ENCODE measurements at places on chromosomes 16 and 17. TPM values are rescaled to one million over a fixed set of nuclear protein-coding genes. Genes with fewer than 3 reads are reported as not detected.

The TBC1D3H gene
- not detected for polyA plus RNA-seq

The RAB11FIP4 gene
- 18.8 TPM for polyA plus RNA-seq

The LRRC36 gene
- 2.5 TPM for polyA plus RNA-seq

The ADORA2B gene
- polyA plus RNA-seq = 4.4 TPM

The ARHGDIG gene
- 4.5 TPM for polyA plus RNA-seq

The CDRT15L2 gene
- polyA plus RNA-seq = not detected

The SNAI3 gene
- polyA plus RNA-seq = 1.1 TPM

The KRT13 gene
- 0.94 TPM for polyA plus RNA-seq

DNA sequence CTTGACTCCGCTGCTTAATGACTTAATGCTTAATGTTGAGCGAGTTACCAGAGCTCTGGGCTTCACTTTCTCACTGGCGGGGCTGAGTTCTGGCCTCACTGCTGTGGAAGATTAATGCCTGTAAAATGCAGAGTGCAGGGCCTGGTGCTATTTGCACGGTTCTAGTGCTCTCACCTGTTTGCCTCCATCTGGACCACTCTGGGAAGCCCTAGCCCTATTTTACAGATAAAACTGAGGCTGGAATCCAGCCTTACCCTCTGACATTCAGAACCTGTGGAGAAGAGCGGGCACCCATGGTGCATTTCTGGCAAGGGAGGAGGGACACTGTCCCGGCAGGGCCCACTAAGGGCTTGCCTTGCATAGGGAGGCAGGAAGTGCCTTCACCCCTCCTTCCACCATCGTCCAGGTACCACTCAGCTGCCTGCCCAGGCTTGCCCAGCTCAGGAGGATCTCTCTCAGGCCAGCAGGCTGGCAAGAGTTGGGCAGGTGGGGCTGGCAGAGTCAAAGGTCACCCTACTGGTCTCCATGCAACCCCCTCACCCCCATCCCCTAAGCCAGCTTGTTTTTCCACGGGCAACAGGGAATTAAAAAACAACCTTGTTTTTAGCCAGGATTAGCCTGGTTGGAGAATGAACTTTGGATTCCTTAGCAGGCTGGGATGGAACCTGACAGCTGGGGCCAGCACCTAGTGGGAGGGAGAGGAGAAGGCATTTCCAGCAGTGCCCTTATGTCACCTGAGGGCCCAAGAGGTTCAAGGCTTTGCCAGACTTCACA lies 4.1 kb upstream of the UBALD1 start:
- peak; percentile 57 for DNase-seq

- DNase-seq = peak; percentile 27
Measured at GRCh38 chr16:11354733-11355574, 9.7 kb downstream of the RMI2 start.

- no peak for DNase-seq
Measured at GRCh38 chr16:82300374-82300951, 130.4 kb upstream of the MPHOSPH6 start.

- DNase-seq = no peak
Measured at GRCh38 chr17:72342627-72343527, 222.1 kb downstream of the SOX9 start.

- DNase-seq = no peak
Measured at GRCh38 chr16:50390914-50391716, 22.3 kb upstream of the BRD7 start.

- no peak for DNase-seq
Measured at GRCh38 chr16:11032000-11032921, 87.9 kb downstream of the CLEC16A start.

DNA sequence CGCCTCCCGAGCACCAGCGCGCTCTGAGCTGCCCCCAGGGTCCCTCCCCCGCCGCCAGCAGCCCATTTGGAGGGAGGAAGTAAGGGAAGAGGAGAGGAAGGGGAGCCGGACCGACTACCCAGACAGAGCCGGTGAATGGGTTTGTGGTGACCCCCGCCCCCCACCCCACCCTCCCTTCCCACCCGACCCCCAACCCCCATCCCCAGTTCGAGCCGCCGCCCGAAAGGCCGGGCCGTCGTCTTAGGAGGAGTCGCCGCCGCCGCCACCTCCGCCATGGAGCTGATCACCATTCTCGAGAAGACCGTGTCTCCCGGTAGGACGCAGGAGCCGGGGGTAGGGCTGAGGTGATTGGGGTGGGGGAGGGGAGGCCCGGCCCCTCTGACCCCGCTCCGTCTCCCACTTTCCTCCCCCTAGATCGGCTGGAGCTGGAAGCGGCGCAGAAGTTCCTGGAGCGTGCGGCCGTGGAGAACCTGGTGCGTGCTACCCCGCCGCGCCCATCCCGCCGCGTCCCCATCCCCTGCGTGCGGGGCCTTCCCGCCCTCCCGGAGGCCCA lies 329 bp downstream of the KPNB1 start:
- DNase-seq = no peak

DNA sequence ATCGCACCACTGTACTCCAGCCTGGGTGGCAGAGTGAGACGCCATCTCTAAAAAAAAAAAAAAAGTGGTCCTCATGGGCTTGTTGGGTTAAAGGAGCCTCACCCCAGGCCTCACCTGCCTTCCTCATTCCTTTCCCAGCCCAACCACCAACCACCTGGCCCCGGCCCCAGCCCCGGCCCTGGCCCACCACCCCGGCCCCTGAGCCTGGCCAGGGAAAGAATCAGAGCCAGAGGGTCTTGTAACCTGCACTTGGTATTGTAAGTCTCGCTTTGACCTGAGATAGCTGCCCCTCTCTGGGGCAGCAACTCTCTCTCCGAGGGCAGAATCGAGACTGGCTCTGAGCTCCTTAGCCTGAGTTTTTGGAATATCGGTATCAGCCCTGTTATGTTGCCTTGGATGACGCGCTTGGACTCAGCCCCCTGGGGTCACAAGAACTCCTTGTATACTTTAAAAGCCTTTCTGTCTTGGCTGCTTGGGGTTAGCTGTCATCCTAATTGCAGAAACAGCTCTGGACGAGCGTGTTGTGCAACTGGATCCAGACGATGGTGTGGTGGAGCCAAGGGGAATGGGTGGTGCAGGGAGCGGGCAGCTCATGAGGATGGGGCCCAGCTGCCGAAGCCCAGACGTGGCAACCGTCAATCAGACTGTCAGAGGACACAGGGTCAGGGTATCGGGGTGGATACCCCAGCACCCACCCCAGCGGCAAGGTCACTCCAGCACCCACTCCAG lies 14.6 kb downstream of the SMTNL2 start:
- DNase-seq = peak; percentile 37

DNA sequence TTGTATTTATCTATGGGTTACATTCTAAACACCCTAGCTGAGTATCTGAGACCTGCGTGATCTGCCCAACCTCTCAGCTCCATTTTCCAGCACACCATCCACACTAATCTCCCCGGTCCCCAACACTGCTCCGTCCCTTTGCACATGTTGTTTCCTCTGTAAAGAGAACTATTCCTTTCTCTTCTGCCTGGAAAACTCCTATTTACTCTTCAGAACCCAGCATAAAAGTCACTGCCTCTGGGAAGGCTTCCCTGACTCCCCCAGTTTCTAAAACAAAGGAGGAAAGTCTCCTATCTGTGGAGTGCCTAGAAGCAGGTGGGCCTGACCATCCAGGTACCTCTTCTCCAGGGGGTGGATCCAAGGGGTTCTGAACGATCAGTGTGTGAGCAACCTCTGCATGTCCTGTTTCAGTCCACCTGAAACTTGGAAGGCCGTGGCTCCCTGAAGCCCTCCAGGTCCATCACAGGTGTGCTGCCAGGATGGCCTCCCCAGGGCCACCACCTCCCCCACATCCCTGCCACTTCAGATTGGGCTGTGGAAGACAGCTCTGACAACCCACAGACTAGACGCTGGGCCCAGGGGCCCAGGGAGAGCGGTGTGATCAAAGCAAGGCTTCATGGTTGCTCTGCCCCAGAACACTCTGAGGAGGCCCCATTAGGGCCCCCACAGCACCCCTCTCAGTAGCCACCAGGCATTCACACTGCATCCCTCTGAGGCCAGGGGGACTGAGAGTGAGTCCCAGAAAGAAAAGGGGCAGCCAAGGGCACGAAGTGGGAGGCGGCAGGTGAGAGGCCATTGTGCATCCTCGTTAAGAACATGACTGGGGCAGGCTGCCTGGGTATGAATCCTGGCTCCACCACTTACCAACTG lies 20.3 kb downstream of the MPP3 start:
- no peak for DNase-seq

GRCh38 chr17:7888184-7888920 lies at the start of gene CHD3:
CHD3 (plus strand) TSS chr17:7888789; CDS start chr17:7889001, 212 bp downstream.
- no peak for DNase-seq

DNA sequence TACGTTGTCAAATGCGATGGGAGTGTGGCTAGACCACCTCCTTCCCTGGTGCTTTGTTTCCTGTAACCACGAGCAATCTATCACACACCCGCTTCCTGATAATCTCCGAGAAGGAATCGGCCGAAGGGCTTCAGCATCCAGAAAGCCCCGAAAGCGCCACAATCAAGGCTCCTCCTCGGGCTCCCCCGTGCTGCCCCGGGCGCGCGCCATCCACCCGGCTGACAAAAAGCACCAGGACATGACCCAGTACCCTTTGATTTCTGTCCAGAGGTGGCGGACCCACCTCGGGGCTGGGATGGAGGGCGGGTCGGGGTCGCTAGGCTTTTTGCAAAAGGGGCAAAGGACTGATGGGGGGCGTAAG lies 743 bp upstream of the ARMC7 start:
- DNase-seq = peak; percentile 32

- DNase-seq = peak; percentile 80
Measured at GRCh38 chr16:31472709-31473203, 804 bp downstream of the TGFB1I1 start.

- DNase-seq = no peak
Measured at GRCh38 chr16:11639925-11640899, 28.0 kb upstream of the SNN start.

GRCh38 chr16:49688036-49688697 lies 167.7 kb downstream of the ZNF423 start:
- no peak for DNase-seq

DNA sequence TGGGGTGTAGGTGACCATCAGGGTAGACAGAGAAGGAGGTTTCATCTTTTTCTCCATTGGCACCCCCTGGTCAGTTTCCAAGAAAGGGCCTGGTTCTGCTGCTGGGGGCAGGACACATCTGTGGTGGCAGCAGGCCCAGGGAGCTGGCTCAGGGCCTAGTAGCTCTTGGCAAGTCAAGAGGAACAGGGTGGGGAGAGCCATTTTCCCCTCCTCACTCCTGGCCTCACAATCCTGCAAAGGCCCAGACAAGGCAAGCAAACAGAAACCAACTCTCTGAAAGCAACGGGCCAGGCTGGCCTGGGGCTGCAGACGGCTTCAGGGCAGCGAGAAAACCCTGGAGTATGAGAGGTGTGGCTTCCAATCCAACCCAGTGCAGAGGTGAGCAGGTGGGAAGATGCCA lies 192.9 kb upstream of the DYNLRB2 start:
- DNase-seq = no peak

DNA sequence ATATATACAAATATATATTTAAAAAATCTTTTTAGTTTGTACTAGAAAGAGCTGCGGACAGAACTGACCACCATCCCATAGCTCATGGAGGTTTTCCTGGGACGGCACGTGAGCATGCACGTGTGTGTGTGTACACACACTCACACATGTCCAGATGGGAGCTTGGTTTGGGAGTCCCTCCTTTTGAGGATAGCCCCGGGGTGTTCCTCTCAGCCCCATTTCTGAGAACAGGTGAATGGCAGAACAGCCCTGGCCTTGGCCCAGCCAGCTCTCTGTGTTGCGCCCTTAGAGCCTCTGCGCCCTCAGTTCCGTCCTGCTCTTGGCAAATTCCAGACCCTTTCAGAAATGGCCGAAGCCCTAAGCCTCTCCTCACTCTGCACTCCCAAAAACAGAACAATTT lies 70.1 kb downstream of the AMFR start:
- DNase-seq = no peak

GRCh38 chr17:48254896-48255295 lies 147.3 kb downstream of the SNX11 start:
- no peak for DNase-seq

DNA sequence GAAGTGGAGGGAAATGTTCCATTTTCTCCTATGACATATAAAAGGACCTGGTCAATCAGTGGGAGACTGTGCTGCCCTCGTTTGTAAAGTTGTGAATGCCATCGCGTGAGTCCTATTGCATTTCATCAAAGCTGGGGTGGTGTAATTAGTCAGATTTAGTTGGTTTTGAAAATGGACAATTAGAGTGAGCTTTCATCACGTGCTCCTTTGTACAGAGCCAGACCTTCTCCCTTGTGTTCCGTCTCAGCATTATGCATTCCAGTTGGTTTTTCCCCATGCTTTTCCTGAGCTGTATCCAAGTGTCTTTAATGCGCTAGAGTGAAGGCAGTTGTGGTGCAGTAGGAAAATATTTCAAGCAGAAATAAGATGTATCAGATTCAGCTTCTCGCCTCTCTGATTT lies 10.4 kb downstream of the SEC14L1 start:
- no peak for DNase-seq

DNA sequence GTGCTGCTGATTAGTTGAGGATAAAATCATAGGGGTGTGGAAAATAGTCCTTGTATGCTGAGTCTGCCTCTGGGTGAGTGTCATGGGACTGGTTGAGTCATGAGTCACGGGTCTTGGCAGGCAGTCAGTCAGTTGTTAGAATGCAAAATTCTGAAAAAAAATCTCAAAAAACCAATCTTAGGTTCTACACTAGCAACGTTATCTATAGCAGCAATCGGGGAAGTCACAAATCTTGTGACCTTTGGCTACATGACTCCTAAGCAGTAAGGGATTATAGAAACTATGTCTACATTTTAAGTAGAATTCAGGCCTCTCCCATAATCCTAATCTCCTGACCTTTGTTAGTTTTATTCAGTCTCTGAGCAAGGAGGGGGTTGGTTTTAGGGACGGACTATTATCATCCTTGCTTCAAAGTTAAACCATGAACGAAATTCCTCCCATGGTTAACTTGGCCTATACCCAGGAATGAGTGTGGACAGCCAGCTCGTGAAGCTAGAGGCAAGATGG lies 18.0 kb upstream of the PMFBP1 start:
- no peak for DNase-seq

GRCh38 chr17:45021607-45022287 lies 29.7 kb downstream of the DCAKD start:
- peak; percentile 65 for DNase-seq

DNA sequence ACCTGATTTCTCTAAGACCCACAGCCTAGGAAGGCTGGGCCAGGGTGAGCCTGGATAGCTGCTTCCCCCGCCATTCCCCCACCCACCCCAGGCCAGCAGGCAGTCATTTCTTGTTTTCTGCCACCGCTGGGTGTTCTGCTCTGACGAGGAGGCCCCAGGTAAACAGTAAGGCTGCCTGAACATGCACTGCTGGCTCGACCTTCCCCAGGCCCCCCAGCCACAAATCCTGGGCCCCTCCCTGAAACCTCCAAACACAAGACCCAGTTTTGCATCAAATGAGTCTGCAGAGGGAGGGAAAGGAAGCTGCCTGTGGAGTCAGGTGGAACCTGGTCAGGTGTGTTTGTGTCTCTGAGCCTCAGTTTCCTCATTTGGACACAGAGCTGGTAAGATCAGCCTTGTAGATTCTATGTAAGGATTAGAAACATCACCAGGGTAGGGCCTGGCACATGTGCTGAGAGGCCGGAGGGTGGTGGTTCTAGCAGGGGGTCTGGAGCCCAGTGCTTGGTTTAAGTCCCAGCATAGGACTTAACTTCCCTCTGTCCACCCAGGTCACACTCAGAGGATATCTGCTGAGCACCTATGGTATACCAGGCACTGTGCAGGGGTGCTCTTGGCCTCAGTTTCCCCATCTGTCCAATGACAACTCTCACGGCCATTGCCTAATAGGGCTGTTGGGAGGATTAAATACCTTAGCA lies 18.9 kb upstream of the PRM1 start:
- DNase-seq = no peak

Data from large intestine (tissue), 12 donors.